Cortex of kidney (tissue), 1 donor: ENCODE measurements at places on chromosomes 2 and 18.

DNA sequence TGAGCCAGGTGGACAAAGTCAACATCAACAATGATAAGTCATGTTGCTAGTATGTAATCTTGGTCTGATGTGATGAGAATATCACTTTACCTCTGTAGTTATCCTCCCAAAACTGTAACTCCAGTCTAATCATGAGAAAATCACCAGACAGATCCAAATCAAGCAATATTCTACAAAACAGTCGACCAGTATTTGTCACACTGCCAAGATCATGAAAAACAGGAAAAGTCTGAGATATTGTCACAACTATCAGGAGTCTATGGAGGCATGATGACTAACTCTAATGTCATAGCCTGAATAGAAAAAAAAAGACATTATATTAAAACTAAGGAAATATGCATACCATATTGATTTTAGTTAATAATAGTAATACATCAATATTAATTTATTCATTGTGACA, 1883.3 kb upstream of the CELF4 start:
- no peak for DNase-seq

DNA sequence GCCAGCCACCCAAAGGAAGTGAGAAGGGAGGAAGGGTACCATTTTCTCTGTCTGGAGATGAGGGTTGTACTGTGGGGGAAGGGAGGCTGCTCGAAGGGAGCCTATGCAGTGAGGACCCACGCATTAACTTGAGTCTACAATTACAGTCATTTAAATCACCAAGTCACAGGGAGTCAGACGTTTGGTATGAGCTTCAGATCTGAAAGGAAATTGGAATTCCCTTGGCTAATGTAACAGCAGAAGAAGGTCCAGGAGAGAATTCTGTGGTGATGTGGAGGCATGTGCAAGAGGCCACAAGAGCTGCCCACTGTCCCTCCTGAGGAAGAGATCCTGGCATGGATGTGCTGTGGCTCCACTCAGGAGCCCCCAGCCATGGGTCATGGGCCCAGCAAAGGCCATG, 22.5 kb downstream of the DAPL1 start:
- DNase-seq, result no peak

- DNase-seq, result no peak
These were observed 141.8 kb downstream of the SMAD2 start for GRCh38 chr18:47788621-47789020.

DNA sequence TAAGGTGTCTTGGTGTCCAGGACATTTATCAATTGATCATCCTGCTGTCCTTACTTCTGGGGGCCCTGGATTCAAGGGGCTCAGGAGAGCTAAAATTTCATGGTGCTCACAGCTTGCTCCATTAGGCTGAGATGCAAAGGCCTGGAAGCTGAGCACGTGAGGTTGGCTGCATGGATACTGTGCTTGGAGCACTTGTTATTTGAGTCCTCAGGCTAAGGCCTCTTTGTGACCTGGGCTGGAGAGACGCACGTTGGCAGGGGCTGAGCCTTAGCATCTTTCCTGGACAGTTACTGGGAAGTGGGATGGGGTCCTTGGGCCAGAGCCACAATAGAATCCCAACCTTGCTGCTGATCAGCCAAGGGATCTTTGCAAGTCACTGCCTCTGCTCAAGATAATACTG, 151.2 kb upstream of the HS6ST1 start:
- no peak for DNase-seq

DNA sequence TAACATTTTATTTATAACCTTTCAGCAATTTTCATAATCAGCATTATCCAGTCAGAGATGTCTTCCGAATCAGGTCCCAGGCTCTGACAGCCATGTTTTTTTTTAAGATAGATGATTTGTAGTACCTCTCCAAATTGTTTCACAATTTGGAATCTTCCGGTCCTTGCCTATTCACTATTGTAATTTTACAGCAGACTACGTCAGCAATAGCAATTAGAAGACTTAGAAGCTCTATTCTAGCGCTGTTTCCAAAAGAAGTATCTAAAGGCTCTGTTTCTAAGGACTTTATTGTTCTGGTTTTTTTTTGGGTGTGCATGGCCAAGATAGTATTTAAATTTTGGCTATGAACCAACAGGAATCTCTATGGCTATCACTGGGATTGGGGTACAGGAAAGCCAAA, 94.6 kb upstream of the PELI1 start:
- no peak for DNase-seq

GRCh38 chr2:234169674-234170073, 119.2 kb downstream of the SPP2 start:
- DNase-seq, result no peak

DNA sequence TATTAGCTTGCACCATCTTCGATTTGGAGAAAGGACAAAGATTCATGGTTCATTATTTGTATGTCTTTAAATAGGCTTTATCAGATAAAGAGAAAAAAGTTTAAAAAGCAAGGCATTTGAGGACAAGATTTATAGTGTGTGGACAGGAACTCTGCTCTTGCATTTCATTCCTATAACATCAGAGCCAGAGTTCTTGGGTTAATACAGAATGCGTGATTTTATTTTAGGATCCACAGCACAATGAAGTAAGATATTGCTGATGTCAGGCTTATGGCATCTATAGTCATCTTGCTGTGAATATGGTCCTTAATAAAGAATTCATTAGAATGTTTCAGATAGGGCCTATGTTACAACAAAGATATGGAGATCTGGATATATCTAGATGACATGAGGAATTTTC, 19.7 kb downstream of the RASGRP3 start:
- no peak for DNase-seq

DNA sequence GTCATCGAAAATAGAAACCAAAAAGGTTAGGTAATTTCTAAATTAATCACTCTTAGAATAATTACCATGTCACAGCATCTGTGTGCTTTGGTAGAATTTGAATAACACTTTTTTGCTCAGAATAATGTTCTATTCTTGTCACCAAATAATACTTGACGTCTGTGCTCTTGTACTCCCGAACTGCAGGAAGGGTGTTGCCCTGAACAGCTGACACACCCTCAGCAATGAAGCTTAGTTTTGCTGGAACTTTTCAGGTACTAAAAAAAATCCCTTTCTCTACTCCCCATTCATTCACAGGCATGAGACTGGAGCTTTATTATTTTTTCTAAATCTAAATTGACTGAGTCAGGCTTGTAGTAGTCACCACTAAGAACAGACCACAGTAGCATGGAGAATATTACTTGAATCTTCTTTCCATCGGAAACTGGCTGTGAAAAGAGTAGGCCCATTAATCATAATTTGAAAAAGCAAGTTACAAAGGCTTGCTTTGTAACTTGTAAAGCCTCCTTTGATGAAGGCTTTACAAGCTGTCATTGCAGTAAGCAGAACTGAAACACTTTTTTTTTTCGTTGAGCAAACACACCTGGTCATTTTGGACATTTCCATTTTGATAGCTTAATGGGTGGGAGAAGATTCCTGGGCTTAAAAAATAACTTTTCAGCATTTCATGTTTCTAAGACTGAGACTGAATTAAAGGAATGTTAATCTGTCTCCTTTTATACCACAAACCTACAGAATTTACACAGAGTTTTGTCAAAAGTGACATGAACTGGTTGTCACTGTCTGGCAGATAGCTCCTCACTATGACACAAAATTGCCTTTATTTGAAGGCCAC, 70.3 kb upstream of the PELI1 start:
- DNase-seq, result no peak

DNA sequence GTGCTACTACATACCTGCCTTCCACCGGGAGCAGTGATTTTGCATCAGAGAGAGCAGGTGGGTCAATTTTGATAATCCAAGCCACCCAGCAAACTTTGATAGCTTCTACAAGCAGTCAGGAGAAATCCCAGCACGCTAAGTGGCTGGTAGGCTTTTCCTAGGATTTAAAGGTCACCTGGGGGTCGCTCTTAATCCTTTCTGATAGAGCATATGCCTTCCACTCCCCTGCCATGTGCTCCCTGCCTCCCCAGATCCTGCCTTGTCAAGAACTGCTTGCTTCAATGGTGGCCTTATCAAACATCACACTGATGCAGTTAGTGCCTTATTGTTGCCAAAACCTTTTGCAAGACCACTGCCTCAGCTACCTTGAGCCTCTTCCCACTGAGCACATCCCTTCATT, 462.3 kb upstream of the MEX3C start:
- DNase-seq, result no peak

DNA sequence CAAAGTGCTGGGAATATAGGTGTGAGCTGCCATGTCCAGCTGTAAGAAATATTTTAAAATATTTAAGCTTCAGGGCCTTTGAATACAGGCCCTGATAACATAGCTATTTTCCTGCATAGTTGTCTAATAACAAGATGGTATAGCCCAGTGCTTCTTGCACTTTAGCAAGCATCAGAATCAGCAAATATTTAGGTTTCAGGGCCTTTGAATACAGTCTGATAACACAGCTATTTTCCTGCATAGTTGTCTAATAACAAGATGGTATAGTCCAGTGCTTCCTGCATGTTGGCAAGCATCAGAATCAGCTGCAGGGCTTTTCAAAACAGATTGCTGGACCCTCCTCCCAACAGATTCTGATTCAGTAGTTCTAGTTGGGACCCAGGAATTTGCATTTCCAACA, 5.6 kb downstream of the GEMIN6 start:
- DNase-seq, result no peak

DNA sequence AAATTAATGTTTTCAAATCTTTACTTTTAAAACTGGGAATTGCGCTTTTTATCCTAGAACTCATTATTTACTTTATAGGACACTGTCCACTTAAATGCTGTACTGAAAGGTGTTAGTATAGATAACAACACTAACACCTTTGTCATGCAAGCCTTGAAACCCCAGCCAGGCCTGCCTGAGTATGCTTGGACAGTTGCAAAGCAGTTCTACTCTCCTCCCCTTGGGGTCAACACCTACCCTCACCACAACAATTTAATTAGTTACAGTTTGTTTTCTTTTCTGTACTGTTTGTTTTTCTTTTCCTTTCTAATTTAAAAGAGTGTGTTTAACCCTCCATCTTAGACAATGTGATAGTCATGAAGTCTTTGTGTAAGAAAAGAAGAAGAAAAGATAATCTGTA, 18.9 kb upstream of the FAM98A start:
- no peak for DNase-seq

DNA sequence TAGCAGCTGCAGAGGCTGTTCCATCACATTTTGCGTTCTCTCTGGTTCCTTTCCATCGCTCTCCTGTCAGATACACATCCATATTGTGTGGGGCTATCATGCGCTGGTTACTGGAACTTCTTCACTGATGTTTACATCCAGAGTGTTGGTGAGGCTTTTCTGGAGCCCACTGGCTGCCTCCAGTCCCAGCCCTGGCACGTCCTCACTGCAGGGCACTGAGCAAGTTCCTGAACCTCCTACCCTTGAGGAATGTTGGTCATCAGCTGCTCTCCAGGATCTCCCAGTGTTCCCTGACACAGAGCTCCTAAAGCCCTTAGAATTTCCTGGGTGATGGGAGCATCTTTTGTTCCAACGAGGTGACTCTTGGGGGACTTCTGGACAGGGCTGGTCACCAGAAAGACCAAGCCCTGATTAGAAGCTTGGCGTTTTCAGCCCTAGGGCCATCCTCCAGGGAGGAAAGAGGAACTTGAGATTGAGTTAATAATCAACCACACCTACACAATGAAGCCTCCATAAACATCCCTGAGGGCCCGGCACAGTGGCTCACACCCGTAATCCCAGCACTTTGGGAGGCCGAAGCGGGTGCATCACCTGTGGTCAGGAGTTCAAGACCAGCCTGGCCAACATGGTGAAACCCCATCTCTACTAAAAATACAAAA, 81.3 kb downstream of the TFCP2L1 start:
- no peak for DNase-seq

GRCh38 chr2:164780611-164781178, 60.9 kb downstream of the COBLL1 start:
- DNase-seq, result no peak

GRCh38 chr2:139369423-139370409, 589.5 kb upstream of the NXPH2 start:
- no peak for DNase-seq

DNA sequence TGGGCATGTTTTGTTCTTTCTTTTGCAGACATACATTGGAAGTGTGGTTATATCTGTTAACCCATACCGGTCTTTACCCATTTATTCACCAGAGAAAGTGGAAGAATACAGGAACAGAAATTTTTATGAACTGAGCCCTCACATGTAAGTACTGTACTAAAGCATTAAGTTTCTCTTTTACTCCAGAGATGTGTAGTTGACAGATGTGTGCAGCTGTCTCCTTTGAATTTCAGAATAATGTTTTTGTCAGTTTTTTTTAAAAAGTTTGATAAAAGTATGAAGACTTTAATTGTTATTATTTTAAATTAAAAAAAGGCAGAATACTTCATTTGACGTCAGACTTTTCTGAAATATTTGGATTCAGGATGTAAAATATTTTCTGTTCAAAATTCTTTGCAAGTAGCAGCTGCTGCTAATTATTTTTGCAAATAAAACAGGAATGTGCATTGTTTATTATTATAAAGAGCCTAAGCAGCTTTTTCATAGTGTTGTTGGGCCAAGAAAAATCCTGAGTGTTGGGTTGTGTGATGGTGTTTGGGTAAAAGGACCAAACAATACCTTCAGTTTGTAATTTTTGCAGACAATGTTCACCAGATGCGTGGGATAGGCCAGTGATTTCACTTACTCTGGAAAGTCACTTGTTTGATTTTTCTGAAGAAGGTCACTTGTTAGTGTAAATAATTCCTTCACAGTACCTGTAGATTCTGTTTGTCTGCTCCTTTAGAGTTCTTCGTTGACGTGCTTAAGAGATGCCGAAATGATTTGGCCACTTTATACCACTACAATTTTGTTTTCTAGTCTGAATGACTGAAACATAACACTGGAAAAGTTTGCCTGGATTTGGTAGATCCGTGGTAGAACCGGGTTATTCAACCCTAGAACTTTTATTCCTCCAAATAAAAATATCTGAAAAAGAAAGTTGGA, 51.1 kb downstream of the MYO1B start:
- no peak for DNase-seq

DNA sequence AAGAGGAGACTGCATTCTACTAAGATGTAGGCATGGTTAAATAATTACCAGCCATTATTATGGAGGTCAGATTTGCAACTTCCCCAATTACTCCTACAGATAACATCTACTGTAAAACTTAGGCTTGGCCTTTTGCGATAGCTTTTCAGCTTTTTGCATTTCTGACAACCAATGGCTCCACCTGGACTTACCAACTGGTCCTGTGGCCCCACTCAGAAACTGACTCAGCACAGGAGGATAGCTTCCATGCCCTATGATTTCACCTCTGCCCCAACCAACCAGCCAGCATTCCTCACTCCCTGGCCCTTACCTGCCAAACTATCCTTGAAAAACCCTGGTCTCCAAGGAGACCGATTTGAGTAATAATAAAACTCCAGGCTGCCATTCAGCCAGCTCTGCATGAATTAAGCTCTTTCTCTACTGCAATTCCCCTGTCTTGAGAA, 28.2 kb downstream of the TUBB6 start:
- DNase-seq, result no peak
